Cardiac atrium fibroblast (primary cell): ENCODE measurements at places on chromosomes 4 and X. TPM values are rescaled to one million over a fixed set of nuclear protein-coding genes. Genes with fewer than 3 reads are reported as not detected.

Gene DCAF12L2
- total RNA-seq, result 0.18 TPM in 1 of 2 replicates, not detected in the other

Gene NUDT10
- 0.18 and 0.32 TPM in 2 replicates for total RNA-seq

Gene FGA
- total RNA-seq, result not detected in 2 replicates

Gene CTAG1A
- not detected in 2 replicates for total RNA-seq

Gene NLGN3
- 0.16 TPM in 1 of 2 replicates, not detected in the other for total RNA-seq

Gene TMSB15A
- total RNA-seq, result 0.32 and 0.36 TPM in 2 replicates

Gene CXCL10
- not detected in 2 replicates for total RNA-seq

Gene TCEANC
- 2.6 and 3.1 TPM in 2 replicates for total RNA-seq

Gene GAGE2A
- not detected in 2 replicates for total RNA-seq

Gene TMSB4X
- total RNA-seq, result 3,604 and 6,479 TPM in 2 replicates

Gene YY2
- 0.36 and 1.1 TPM in 2 replicates for total RNA-seq

Gene CYTL1
- not detected in 2 replicates for total RNA-seq

Gene MAGEA10
- total RNA-seq, result not detected in 2 replicates

Gene ARHGAP24
- total RNA-seq, result 41.2 and 42.4 TPM in 2 replicates

Gene NAP1L3
- total RNA-seq, result 1.8 TPM in 2 replicates

Gene SMIM14
- 18.1 and 32.4 TPM in 2 replicates for total RNA-seq

Gene DTHD1
- total RNA-seq, result not detected in 2 replicates

Gene PCYT1B
- 0.72 and 0.97 TPM in 2 replicates for total RNA-seq

Gene GABRG1
- total RNA-seq, result not detected in 2 replicates

Gene TECRL
- not detected in 2 replicates for total RNA-seq

Gene TRAM1L1
- 0.72 and 0.81 TPM in 2 replicates for total RNA-seq

Gene GNRHR
- not detected in 2 replicates for total RNA-seq

Gene ADGRG2
- 0.18 and 2.3 TPM in 2 replicates for total RNA-seq

Gene GPR82
- not detected in 2 replicates for total RNA-seq

Gene SFRP2
- not detected in 2 replicates for total RNA-seq

Gene STOX2
- under 0.01 and 0.18 TPM in 2 replicates for total RNA-seq

Gene ARMCX4
- 0.90 and 2.1 TPM in 2 replicates for total RNA-seq
